ENCODE measurements at places on chromosomes 12 and 14.

- no peak for DNase-seq
Observed at GRCh38 chr14:99915305-99916090, 122.3 kb downstream of the EML1 start.

DNA sequence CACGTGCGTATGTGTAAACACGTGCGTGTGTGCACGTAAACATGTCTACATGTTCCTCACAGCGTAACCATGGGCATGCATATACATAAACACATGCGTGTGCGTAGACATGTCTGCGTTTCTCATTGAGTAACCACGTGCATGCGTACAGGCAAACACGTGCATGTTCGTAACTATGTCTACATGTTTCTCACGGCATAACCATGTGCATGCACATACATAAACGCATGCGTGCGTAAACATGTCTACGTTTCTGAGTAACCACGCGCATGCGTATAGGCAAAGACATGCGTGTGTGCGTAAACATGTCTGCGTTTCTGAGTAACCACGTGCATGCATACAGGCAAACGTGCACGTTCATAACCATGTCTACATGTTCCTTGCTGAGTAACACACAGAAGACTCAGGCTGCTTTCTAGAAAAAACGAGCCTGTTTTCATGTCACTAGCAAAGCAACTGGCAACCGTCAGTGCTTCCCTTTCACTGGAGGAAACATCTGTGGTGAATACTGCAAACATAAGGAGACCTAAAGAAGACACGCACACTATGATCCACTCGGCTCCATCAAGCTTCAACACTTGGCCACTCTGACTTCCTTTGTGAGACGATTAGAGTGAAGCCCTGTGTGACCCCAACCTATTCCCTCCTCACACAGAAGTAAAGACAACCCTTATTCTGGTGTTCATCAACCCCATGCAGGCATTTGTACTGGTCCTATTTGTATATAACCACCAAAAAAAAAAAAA lies 28.8 kb downstream of the POLE start:
- DNase-seq: no peak

- no peak for DNase-seq
Observed at GRCh38 chr12:105270671-105271255, 34.8 kb upstream of the APPL2 start.

- DNase-seq: no peak
Observed at GRCh38 chr14:57297852-57298251, 29.1 kb downstream of the AP5M1 start.

DNA sequence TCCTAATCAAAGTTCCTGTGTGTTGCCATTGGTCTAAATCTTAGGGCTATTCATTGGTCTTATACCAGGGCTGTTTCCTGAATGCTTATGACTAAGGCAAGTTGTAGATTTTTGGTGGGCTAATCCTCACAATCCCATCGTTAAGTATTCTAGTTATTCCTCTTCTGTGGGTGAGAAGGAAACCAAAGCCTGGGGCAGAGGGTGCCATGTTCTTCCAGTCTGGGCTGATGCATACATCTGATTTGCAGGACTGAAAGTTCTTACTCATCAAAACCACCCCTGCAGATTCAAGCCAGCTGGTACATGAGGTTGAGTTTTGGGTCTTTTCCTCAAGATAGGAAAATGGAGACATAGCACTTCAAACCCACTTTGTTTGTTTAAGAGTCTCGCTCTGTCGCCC lies 25.7 kb downstream of the PPP1CC start:
- DNase-seq: no peak

GRCh38 chr12:39619316-39619659 lies 315 bp downstream of the ABCD2 start:
- DNase-seq: peak; percentile 20
